Effector memory CD4-positive, alpha-beta T cell (primary cell): ENCODE measurements at places on chromosomes 5 and 9.

GRCh38 chr9:102237520-102237919, 499.1 kb upstream of the GRIN3A start:
- no peak for DNase-seq

DNA sequence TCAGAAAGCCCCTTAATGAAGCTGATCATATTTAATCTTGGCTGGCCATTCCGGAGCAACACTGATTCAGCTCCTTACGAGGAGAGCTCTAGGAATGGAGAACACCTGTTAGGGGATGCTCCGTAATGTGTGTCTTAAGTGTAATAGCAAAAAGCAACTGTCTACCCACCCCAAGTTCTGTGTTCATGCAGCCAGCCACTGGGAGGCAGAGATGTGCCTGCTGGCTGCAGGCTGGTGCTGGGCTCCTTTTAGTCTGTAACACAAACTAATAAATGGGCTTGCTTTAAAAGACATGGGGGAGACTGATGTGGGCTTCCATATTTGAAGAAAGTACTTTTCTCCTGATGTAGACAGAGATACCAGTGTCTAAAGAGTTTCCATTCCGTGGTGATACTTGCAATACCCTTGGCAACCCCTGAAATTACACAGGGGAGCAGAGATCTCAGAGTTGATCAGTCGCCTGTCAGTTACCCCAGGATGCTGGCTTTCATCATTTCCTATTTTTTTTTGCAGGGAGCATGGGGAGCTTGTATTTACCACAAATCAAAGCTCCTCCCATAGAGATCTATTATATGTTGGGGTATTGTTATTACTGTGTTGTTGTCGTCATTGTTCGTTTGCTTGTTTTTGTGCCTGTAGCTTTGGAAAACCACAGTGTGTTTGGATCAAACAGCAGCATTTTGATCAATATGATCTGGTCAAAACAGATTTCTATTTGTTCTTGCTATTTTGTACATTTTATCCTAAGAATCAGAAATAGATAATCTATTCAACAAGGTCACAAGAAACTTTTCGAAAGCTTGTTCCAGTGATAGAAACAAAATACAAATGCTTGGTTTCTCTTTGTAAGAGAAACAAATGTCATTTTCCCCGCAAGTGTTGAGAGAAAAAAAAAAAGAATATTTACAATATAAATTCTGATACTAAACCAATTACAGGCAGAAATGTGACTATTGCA, 65.8 kb downstream of the MTX3 start:
- no peak for DNase-seq

GRCh38 chr5:178583279-178583678, 6.9 kb downstream of the COL23A1 start:
- DNase-seq: no peak

- DNase-seq: no peak
Observed at GRCh38 chr5:181044662-181045305, 4.7 kb downstream of the BTNL9 start.

- DNase-seq: no peak
Observed at GRCh38 chr9:137064880-137065164, 5.5 kb downstream of the SAPCD2 start.
